M059J (cell line): ENCODE measurements at places on chromosomes 12 and 14. TPM values are rescaled to one million over a fixed set of nuclear protein-coding genes. Genes with fewer than 3 reads are reported as not detected.

SLC38A4 gene
- 2.7 and 3.3 TPM in 2 replicates for total RNA-seq

DNA sequence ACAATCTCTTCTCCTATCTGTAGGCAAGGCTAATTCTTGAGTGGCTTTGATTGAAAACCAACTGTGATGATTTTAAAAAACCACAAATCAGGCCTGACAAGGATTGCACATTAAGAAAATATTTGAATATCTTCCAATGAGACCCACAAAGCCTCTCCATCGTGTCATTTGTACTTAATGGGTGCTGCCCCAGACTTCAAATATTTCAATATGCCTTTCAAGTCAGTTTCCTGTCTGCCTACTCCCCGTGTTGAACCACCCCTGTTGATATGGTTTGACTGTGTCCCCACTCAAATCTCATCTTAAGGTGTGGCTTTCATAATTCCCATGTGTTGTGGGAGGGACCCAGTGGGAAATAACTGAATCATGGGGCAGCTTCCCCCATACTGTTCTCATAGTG, 159.7 kb upstream of the EGLN3 start:
- DNase-seq = peak; percentile 68

DNA sequence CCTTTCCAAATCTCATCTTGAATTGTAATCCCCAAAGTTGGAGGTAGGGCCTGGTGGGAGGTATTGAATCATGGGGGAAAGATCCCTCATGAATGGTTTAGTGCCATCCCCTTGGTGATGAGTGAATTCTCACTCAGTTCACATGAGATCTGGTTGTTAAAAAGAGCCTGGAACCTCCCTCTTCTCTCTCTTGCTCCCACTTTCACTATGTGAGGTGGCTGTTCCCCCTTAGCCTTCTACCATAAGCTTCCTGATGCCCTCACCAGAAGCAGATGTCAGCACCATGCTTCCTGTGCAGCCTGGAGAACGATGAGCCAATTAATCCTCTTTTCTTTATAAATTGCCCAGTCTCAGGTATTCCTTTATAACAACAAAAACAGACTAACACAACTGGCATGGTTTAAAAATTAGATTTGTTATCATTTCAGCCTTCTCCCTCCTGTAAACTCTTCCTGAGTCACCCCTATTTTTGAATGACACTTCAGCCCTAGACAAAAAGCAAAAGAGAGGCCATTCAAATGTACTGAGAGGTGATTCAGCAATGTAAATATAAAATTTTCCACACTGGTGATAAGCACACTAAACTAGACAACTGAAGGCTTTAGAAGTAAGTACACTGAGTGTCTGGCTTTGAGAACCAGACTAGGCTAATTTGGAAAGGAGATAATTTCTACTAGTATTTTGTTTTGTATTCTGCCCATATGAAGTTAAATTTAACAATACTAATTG, 212.1 kb upstream of the ABCD2 start:
- DNase-seq = peak; percentile 11

- DNase-seq = peak; percentile 51
These were observed 21.4 kb upstream of the CMKLR1 start for GRCh38 chr12:108360487-108360886.

DNA sequence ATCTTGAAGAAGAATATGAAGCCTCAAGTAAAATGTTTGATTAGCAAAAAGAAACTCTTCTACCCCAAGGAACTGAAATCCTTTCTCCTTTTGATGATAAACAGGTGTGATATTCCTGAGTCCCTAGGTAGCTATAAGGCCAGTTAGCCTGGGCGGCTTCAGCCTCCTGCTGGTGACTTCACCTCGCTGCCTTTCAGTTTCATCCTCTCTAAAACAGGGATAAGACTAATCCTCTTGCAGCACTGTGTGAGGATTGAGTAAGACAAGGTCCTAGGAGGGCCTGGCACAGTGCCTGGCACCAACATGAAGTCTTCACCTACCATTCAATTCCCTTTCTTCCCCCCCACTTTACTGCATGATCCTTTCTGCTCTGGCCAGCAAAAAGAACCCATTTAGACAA, 42.1 kb downstream of the CIT start:
- DNase-seq = peak; percentile 5
